H4 (cell line): ENCODE measurements at places on chromosomes 7 and 10. TPM values are rescaled to one million over a fixed set of nuclear protein-coding genes. Genes with fewer than 3 reads are reported as not detected.

CFAP43 gene
- total RNA-seq: 0.27 TPM in 1 of 2 replicates, not detected in the other

- DNase-seq: no peak
Measured at GRCh38 chr10:988667-989545, 672 bp downstream of the GTPBP4 start.

DNA sequence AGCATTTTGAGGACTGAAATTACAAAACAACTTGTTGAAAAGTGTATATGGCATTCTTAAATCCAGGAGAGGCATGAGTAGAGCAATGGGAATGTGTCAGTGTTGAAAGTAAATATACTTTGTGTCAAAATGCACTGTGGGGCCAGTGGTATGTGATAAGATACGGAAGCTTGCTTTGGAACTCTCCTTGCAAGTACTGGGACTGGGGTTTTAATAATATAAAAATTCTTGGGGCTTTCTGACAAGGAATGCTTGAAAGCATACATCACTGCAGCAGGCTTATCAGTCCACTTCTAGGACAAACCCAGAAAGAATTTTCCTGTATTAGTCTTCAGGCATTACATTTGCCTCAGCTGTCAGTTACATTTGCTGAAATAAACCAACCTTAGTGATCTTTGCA is 472.8 kb upstream of the FZD8 start:
- no peak for DNase-seq

COL13A1 gene
- 0.50 and 0.53 TPM in 2 replicates for total RNA-seq

GRCh38 chr10:125216309-125216708 is 55.9 kb upstream of the CTBP2 start:
- DNase-seq: no peak

DNA sequence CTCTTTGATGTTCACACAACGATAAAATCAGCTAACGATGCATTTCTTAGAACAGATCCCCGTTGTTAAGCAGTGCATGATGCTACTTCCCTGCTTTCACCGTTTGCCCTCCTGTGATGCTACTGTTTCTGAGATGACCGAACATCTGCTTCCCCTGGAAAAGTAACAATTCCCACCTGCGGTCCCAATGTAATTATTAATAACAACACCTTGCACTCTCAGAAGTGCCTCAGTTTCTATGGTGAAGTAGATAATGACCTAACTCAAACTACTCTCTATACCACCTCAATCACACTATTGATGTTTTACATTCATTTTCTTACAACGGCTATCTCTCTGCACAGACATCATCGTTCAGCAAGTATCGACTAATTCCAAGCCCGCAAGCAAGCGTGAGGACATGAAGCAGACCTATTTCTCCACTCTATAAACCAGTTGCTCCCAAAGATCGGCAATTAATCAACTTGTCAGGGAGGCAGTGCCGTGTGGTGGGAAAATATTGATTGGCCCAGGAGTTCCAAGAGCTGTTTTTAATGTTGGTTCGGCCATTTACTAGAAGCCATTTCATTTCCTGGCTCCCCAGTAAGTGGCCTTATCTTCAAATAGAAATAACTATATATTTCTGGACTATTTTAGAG is 42.7 kb downstream of the FAM107B start:
- no peak for DNase-seq

GRCh38 chr10:51377932-51378599 is 303.8 kb downstream of the PRKG1 start:
- no peak for DNase-seq

- no peak for DNase-seq
Measured at GRCh38 chr7:95863623-95864022, 91.3 kb downstream of the DYNC1I1 start.

DNA sequence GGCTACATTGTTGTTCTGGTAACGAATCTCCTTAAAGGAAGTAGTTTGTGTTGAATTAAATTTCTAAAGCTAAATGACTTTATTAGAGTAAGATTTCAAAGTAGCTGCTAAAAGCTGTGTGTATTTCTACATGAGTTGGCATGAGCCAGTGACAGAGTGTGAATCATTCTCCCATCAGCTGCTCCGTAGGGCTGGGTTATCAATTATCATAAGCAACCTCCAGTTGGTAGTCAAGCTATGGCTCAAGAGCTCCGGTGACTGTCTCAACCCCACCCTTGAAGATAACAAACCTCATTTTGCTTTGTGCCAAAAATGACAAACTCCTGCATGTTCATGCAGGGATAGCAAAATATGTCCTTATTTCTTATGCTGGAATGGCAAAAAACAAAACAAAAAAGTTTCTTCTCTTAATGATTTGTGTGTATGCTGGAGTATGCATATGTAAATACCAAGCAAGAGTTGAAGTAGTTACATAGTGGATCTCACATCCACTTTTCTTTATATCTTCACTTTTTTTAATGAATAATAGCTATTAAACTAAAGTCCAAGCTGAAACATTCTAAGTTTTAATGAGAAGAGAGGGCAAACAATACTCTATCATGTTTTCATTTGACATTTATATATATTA is 249.4 kb downstream of the CACNA2D1 start:
- no peak for DNase-seq

DNA sequence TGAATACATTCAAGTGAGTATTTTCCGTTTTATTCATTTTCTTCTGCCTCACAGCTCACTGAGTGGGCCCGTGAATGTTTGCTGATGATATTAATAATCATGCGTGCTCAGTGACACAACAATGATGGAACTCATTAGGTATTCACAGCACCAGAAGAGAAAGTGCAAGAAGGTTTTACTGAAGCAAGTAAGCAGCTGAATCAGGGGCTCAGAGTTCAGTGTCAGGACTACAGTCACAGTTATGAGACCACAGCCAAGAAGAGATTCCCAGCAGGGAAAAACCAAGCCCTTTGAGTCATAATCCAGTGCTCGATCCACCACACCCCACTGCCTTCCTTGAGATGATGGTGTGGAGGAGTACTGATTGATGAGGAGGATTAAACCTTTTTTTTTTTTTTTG is 247.4 kb downstream of the KIAA1217 start:
- peak; percentile 34 for DNase-seq

- no peak for DNase-seq
Measured at GRCh38 chr7:123533553-123533917, 860 bp downstream of the IQUB start.

DNA sequence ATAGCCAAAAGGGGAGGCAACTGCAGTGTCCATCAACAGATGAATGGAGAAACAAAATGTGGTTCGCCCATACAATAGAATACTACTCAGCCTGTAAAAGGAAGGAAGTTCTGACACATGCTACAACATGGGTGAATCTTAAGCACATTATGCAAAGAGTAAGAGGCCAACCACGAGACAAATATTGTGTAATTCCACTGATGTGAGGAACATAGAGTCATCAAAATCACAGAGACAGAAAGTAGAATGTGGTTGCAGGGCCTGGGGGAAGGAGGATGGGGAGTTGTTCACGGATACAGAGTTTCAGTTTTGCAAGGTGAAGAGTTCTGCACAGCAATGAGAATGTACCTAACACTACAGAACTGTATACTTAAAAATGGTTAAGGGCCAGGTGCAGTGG is 13.7 kb upstream of the C10orf71 start:
- no peak for DNase-seq

DNA sequence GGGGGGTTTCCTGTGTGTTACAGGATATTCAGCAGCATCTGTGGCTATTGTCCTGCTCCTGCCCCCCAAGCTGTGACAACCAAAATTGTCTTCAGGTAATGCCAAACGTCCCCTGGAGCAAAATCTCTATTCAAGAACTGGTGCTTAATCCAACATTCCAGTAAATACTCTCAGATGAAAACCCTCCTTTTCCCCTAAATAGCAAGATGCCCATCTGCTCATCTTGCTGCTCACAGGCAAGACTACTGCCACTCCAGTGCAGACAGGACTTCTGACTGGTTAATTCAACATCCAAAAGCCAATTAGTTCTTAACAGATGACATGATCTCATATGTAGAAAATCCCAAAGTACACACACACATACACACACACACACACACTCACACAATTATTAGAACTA is 20.5 kb upstream of the JAZF1 start:
- no peak for DNase-seq

GRCh38 chr10:84214046-84214572 is 11.2 kb downstream of the LRIT2 start:
- no peak for DNase-seq

DRGX gene
- not detected in 2 replicates for total RNA-seq

GRCh38 chr10:30583778-30584415 is 45.7 kb downstream of the LYZL2 start:
- peak; percentile 42 for DNase-seq

DNA sequence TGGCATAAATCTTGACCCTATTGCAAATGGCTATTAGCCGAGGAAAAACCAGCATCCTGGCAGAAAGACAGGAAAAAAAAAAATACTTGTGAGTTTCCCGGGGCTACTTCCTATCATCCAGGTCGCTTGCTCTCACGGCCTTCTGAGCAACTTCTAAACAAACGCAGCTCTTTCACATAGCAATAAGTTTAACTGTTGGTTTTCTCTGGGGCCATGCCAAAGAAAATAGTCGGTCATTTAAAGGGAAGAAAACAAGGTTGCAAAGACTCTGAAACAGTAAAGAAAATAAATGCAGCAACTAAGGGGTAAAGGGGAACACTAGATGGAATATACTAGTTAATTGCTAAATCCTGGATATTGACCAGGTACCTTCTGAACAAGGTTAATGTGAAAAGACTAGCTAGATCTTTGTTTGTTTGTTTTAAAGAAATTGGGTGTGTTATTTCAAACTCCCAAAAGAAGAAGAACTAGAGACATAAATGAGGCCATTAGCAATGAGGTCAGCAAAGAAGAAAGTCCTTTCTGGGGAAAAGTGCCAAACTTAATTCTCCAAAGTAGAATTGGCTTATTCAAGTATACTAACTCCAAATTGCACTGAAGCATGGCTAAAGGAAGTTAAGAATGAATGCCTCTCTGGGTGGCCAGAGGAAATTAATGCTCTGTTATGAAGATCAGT is 54.2 kb downstream of the SLC39A12 start:
- DNase-seq: peak; percentile 79

- peak; percentile 19 for DNase-seq
Measured at GRCh38 chr7:138195151-138195571, 118.9 kb downstream of the AKR1D1 start.

GRCh38 chr7:79837915-79838314 is 296.7 kb upstream of the GNAI1 start:
- no peak for DNase-seq

FAM241B gene
- 1.7 and 3.3 TPM in 2 replicates for total RNA-seq

GRCh38 chr7:85587785-85588184 is 400.9 kb upstream of the SEMA3D start:
- DNase-seq: no peak

GRCh38 chr7:107394276-107394675 is 75.6 kb upstream of the GPR22 start:
- no peak for DNase-seq

CDK1 gene
- 200 and 237 TPM in 2 replicates for total RNA-seq

GRCh38 chr7:152406491-152406890 is 29.3 kb downstream of the KMT2C start:
- no peak for DNase-seq

CCNJ gene
- 5.0 and 6.6 TPM in 2 replicates for total RNA-seq

NPY4R2 gene
- total RNA-seq: 0.12 TPM in 1 of 2 replicates, not detected in the other

GRCh38 chr10:127977357-127978009 is 70.6 kb downstream of the PTPRE start:
- peak; percentile 88 for DNase-seq

DNA sequence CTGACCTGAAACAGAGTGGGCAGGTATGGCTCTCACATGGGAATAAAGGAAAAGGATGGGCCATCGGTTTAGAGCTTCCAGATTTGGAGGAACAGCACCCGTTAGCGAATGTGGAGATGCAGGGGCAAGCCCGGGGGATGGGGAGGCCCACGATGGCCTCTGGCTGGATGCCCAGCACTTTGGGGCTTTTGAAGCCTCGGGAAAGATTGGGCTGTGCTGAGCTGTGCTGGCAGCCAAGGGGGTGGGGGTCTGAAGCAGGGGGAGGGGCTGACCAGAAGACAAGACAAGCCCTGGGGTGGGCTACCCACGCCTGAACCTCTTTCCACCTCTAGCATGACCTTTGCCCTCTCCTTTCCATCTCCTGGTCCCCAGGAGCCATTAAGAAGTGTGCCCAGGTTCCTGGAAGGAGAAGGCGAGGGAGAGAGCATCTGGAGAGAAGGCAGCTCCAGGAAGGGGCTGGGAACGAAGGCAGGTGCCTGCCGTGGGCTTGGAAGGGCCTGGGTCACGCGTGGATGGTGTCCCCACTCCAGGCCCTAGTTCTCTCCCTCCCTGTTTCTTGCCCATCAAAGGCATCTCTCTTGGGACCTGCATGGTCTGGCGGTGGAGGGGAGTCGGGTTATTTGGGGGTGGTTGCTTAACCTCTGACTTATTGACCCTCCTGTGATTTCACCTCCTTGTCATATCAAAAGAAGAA is 39.7 kb downstream of the JAKMIP3 start:
- no peak for DNase-seq

DNA sequence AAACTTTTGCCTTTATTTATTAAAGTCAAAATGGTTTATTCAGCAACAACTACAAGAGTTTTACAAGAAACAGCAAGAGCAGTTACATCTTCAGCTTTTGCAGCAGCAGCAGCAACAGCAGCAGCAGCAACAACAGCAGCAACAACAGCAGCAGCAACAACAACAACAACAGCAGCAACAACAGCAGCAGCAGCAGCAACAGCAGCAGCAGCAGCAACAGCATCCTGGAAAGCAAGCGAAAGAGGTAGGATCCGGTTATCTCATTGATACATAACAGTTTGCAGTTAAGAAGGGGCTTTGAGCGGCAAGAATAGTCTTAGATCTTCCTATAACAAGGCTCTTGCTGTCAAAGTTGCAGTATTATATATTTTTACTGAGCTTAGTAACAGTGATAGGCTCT is 215.1 kb downstream of the FOXP2 start:
- DNase-seq: no peak

DNA sequence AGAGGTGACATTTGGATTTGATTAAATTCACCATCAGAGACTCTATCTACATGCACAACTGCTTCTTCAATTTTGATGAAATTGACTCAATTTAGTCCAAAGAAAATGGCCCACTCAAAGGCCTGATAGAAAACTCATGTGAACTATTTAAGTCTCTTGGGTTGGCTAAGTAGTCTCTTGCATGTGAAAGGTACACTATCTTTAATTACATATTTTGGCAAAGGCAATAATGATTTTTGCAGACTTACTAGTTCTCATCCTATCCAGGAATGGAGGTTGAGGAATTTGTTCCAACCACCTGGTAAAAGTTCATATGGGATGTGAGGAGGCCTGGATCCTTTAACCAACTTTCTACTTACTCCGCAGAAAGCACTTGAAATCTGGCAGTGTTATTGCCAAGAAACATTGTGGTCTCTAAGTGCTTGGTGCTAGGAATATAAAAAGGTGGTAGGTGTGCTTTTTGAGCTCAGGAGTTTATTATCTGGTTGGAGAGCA is 618.6 kb upstream of the MKI67 start:
- no peak for DNase-seq

- DNase-seq: no peak
Measured at GRCh38 chr10:59366290-59366689, 3.9 kb upstream of the FAM13C start.

- no peak for DNase-seq
Measured at GRCh38 chr7:149791-150636, 42.4 kb upstream of the FAM20C start.

ERVW-1 gene
- not detected in 2 replicates for total RNA-seq

GRCh38 chr7:107573537-107573936 is 6.5 kb upstream of the BCAP29 start:
- DNase-seq: no peak
